ENCODE measurements at places on chromosomes 16 and 17.

DNA sequence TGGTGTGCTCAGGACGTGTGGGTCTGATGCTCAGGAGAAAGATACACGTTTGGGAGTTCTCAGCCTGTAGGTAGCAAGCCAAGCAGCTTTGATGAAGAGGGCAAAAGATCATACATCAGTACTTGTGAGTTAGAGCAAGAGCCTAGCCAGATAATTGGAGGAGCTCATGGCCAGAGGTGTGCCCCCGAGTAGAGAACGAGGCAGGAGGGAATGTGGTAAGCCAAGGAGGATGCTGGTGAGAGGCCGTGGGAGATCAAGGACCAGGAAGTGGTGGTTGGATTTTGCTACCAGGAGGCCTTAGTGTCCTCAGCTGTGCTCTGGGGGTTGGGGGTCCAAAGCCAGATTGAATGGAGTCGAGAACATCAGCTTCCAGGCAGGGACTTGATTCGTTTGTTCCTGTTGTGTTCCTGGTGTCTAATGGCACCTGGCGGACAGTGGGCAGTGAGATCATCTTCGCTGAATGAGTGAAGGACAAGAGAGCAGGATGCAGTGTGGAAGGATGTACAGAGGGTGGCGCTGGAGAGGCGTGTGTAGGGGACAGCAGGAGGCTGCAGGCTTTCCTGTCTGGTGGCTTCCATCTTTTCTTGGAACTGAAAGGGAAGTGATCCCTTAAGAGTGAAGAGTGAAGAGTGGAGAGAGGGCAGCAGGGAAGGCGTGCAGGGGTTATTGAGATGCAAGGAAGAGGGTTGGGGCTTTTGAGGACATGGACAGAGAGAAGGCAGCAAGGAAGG lies 11.6 kb downstream of the FBXL19 start:
- no peak for DNase-seq

DNA sequence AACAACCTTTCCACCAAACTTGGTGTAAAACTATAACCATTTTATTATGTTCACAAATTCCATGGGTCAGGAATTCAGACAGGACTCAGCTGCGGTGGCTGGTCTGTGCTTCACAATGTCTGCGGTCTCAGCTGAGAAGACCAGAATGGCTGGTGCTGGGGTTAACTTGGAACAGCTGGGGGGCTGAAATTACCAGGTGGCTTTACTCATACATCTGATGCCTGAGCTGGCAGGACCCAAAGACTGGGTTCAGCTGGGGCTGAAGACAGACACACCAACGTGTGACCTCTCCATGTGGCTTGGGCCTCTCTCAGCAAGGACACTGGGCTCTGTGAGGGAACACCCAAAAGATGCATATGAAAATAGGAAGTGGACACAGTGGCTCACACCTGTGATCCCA lies 5.7 kb upstream of the HID1 start:
- DNase-seq, result no peak

GRCh38 chr17:40526668-40527067 lies 25.2 kb upstream of the TNS4 start:
- peak; percentile 62 for DNase-seq

- no peak for DNase-seq
Observed at GRCh38 chr17:72311004-72311403, 190.2 kb downstream of the SOX9 start.

DNA sequence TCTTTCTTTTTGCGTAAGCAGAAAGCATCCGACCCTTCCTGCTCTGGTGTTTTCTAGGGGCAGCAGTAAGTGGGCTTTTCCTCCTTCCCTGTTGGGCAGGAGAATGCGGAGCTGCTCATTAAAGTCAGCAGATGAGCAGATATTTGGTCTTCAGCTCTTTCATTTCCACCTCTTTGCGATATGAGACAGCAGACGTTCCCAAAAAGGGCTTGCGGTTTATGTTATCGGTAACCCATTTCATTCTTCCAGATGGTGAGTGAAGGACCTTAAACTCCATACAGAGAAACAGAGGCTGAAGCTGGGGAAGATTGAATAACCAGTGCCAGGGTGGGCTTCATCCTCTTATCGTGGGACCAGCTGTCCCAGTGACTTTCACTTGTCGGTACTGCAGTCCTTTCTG lies 40.7 kb downstream of the KSR1 start:
- no peak for DNase-seq

GRCh38 chr16:66847533-66848067 lies 3.4 kb downstream of the CA7 start:
- DNase-seq, result no peak

DNA sequence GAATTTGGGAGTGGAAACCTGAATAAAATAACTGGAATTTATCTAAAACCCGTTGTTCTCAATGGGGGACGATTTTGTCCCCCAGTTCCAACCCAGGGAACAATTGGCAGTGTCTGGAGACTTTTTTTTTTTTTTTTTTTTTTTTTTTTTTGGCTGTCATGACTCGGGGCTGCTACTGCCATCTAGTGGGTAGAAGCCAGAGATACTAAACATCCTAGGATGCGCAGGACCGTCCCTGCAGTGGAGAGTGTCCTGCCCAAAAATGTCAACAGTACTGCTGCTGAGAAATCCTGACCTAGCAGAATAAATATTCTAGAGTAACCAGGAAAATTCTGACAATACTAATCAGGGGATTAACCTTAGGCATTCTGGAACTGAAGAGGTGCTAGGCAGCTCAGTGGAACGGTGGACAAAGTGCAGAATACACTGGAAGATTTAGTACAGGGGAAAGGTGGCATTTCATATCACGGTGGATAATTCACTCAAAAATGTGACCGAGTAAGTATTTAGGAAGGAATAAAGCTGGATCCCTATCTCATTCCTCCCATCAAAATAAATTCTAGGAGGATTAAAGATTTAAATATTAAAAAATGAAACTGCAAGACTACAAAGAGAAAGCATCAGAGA lies 107.6 kb downstream of the SPECC1 start:
- peak; percentile 62 for DNase-seq

Data from left cardiac atrium (tissue), 4 donors.